ENCODE measurements at places on chromosomes 5 and 9.
A peak's percentile ranks its signal among the peaks of the same experiment; 100 is the strongest.

DNA sequence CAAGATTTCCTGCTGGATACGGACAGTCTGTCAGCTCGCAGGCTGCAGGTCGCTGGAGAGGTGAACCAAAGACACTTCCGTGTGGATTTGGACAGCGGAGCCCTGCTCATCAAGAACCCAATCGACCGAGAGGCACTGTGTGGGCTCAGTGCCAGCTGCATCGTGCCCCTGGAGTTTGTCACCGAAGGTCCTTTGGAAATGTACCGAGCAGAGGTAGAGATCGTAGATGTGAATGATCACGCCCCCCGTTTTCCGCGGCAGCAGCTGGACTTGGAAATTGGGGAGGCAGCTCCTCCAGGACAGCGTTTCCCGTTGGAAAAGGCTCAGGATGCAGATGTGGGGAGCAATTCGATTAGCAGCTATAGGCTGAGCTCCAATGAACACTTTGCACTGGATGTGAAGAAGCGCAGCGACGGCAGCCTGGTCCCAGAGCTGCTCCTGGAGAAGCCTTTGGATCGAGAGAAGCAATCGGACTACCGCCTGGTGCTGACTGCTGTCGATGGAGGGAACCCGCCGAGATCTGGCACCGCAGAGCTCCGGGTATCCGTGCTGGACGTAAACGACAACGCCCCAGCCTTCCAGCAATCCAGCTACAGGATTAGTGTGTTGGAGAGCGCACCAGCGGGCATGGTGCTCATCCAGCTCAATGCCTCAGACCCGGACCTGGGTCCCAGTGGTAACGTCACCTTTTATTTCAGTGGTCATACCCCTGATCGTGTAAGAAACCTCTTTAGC, 658 bp downstream of the PCDHGC4 start:
- no peak for DNase-seq

DNA sequence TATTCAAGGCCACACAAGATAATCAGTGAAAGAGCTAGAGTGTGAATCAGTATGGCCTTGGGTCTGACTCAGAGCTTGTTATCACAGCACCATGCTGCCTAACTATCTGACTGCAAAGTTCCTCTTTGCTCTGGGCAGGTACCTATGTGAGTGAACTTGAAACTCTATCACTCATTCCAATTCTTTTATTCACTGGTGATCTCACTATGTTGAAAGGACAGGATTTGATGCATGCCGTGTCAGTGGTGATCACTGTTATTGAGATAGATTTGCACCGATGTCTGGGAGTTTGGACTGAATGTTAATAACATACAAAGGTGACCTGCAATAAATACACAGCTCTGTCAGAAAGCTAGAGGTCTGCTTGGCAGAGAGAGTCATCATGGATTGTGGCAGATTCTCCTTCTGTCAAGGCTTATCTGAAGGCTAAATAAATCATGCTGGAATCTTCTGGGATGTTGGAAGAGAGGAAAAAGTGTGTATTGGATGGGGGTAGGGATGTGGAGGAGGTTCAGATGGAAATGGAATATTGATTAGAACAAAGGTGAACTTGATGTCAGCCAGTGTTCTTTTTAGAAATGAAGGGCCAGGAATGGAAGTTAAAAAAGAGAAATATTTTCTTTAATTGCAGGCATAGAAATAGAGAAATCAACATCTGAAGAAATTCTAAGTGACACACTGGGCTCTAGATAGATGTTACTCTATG, 91.8 kb upstream of the TNC start:
- no peak for DNase-seq

DNA sequence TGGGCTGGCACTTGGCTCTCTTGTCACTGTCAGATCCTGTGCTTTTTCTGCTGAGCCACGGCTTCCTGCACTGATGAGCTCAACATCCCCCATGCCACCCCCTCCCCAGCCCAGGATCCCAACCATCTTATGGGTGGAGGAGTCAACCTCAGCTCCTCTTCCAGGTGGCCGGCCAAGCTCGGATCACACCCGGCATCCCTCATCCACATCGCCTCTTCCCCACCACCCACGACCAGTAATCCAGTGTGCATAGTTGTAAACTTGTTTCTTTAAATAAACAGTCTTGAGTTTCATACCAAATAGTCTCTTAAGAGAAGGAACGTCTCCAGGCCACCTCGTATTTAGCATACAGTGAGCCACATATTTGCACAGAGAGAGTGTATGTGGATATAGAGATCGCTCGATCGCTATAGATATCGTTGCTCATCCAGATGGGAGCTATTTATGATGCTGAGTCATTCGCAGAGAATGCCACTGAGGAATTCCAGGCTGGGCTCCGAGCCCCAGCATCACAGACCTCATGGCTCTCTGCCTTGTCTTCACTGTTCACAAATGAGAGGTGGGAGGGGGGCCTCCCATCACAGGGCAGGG, 61.8 kb upstream of the CPLX2 start:
- DNase-seq: no peak

DNA sequence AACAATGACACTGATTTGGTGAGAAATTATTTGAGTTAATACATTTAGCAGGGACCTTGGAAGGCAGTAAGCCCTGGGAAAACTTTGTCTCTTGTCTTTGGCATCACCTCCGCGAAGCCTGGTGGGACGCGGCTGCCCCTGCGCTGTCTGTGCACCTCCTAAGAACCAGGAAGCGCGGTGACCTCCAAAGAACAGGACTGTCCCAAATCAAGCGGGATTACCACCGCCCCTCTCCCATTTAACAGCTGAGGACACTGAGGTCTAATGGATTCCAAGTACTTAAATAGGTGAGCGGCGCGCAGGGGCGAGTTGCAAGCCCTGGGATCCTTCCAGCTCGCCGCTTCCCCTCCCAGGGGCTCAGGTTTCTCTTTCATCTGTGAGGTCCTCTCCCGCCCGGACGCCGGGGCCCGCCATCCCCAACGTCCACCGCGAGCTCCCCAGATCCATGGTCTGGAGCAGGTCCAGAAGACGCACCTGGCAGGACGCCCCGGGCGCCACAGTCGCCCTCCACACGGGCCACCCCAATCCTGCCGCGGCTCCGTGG, 432 bp downstream of the STARD4 start:
- DNase-seq: peak; percentile 71

DNA sequence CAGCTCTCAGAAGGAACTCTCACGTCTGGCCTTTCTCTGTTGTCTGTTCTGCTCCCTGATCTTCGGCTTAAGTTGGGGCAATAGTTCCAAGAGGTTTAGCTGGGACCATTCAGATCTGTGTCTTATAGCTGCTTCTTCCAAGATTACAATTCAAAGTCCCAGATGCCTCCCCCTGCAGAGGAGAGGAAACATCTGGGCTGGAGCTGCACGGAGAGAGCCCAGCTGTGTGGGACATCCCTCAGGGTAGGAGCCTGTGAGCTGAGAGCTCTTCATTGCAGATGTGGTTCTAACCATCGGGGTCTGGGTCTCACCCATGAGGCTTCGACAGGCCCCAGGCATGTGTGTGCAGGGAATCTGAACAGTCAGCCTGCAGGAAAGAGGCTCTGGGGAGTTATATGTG, 9.0 kb upstream of the PHF19 start:
- DNase-seq: no peak

- DNase-seq: no peak
These were observed 439.9 kb downstream of the GADD45G start for GRCh38 chr9:90044710-90045151.

- no peak for DNase-seq
These were observed 648.3 kb upstream of the ZNF608 start for GRCh38 chr5:125394661-125395280.

DNA sequence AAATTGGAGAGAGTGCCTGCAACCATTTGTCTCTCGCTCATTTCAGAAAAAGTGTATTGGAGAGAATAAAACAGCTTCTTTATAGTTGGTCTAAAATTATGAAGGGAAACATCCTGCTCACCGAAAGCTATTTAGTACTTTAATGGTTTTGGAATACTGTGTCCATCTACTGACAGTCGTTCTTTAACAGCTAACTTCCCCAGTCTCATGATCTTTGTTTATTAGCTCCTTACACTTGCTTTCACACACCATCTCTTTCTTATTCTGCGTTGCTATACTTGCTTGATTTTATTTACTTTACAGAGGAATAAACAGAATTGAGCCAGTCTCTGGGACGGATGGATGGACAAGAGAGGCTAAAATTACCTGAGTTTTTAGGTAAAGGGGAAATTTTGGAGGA, 229.3 kb downstream of the CCDC171 start:
- DNase-seq: no peak

GRCh38 chr9:33068991-33069390, 7.5 kb downstream of the SMU1 start:
- no peak for DNase-seq

GRCh38 chr9:2486988-2487387, 134.6 kb upstream of the VLDLR start:
- DNase-seq: no peak

DNA sequence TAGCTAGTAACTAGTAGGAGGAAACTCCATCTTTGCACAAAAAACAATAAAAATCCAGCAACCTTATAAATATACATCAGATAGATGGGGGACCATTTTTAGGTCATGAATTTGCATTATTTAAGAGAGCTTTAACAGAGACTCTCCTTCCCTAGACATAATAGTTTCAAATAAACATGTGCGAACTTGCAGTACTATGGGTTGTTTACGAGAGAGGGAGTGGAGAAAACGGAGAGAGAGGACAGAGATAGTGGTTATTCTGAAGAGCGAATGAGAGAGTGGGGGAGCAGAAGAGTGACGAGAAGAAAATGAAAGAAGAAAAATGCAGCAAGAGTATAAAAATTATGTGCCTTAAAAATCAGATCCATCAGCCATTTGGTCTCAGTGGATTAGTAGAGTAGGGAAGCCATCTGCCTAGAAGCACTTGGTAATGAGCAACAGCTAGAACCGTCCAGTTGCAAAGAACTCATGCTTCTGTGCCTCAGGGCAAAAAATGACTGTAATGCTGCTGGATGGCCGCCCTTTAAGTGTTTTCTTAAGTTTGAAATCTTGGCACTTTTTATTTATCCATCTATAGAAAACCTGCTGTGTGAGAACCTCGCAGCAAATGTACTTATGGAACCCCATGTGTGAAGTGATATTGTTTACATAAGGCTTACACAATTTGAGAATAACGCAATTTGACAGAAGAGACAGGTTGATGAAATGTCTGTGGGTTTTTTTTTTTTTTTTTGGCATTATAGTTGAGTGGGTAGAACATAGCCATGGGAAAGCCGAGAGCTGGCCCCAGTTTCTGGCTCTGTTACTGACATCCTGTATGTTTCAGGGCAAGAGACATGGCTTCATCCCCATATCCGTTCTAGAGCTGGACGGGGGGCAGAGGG, 95.6 kb upstream of the ZNF608 start:
- DNase-seq: no peak

- no peak for DNase-seq
These were observed 509.4 kb downstream of the BNC2 start for GRCh38 chr9:16361118-16361517.

GRCh38 chr5:136210259-136210658, 17.3 kb upstream of the SMIM32 start:
- DNase-seq: no peak

GRCh38 chr9:127567730-127568617, 44.1 kb upstream of the STXBP1 start:
- DNase-seq: no peak

DNA sequence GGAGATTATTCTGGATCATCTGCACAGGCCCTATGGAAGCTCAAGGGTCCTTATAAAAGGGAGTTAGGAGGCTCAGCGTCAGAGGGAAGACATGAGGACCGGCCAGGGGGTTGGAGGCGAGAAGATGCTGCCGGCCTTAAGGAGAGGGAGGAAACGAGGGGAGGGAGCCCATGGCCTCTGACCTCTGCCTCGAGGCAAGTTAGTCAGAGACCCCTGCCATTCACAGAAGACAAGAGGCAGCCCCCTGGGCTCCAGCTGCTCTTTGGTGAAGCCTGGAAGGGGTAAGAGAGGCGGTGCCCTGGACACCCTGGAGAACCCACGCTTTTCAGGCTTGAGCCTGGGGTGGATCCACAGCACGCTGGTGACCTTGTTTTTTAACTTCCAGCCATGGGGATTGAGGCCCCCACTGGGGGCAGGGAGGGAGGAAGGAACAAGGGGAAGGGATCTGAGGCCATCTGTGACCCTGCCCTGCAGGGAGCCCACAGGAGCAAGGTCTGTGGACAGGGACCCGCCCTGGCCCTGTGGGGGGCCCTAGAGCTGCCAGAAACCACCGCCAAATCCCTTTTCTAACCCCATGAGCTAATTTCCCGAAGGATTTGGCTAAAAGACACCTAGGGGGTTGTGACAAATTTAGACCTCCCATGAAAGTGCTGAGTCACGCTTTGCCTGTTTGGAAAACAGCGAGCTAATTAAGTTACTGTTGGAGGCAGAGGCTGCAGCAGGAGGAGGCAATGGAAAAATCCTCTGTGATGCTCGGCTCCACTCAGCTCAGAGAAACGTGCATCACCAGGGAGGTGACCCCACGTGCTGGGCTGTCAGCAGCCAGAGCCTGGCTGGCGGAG, 49.7 kb downstream of the OLFM1 start:
- peak; percentile 26 for DNase-seq

DNA sequence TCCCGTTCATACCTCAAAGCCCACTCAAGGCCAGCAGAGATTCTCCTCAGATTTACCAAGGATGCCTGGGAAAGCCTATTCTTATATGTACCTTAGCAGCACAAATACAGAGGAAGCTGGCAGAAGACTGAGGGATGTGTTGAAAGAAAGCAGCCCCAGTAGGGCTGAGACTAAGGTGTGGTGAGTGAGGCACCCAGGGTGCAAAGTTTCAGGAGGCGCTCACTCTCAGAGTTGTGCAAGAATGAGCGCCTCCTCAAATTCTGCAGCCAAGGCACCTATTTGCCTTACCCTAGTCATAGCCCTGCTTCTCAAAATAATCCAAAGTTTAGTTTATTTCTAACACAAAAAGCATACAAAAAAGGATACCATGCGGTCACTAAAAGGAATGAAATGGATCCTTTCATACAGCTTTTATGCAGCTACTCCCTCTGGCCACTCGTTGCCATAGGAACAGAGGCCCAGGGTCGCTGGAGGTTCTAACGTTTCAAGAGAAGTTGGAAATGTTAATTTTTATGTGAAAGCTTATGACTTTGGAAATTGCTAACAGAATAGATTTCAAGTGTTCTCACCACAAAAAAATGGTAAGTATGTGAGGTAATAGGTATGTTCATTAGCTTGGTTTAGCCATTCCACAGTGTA, 79.7 kb upstream of the SMIM23 start:
- no peak for DNase-seq

Data from hypothalamus (tissue), 51 donors.